Thymus (tissue), 14 donors: ENCODE measurements at places on chromosomes 12 and 14. TPM values are rescaled to one million over a fixed set of nuclear protein-coding genes. Genes with fewer than 3 reads are reported as not detected.

GRCh38 chr14:24379907-24380730 is 12.1 kb downstream of the NFATC4 start:
- no peaks in the 10 kb centered on the region for H3K4me1 ChIP-seq
- no peak for DNase-seq
- H3K27ac ChIP-seq, result no peak overlapping the region
- no peaks in the 10 kb centered on the region for H3K27me3 ChIP-seq
- no peak overlapping the region for H3K4me3 ChIP-seq
- no peaks in the 10 kb centered on the region for H3K36me3 ChIP-seq

The TAS2R30 gene
- total RNA-seq, result 1.7 TPM

DNA sequence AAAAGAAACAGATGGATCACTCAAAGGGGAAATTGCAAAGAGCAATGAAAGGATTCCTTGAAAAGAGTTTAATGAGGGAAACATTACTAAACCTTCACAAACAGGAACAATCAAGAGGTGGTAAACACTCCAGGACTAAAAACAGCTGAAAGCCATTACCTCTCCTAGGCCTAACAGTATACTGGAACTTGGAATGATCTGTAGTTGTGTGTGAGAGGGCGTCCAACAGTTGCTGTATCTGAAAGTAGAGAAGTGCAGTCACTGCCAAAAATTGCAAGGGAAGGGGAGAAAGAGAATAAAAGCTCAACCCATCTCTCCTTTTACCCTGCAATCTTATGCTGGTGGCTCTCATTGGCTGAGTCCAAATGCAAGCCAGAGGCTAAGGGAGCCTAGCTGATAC is 17.0 kb upstream of the MIS18BP1 start:
- no peaks in the 10 kb centered on the region for H3K36me3 ChIP-seq
- DNase-seq, result no peak
- H3K27ac ChIP-seq, result no peak overlapping the region
- no peaks in the 10 kb centered on the region for H3K4me1 ChIP-seq
- no peak overlapping the region for H3K4me3 ChIP-seq

DNA sequence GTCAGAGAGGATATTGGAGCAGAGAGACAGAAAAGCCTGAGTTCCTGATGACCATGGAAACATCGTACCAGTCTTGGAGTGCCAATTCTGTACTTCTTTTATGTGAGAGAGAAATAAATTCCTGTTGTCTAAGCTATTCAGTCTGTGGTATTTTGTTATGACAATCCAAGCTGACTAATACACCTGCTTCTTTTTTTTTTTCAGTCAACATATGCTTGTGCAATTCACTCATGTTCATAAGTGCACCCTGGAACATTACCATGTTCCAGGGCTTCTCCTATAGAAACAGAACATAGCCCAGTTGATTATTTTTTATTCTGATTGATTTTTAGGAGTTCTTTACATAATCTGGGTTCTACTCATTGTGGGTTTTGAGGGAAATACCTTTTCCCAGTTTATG is 1.7 kb upstream of the CHPT1 start:
- no peak overlapping the region for H3K27ac ChIP-seq
- no peaks in the 10 kb centered on the region for H3K27me3 ChIP-seq

DNA sequence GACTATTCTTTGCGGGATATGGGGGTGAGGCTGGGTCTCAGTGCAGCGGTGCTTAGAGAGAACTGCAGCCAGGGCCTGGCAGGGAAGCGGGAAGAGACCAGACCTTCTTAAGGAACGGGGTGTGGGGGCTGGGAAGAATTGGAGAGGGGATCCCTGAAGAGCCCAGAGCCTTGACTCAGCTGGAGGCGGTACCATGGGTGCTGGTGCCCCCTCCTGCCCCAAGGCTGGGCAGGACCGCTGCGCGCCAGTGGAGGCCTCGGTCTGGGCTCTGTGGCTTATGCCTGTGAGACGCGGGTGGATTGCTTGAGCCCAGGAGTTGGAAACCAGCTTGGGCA is 1.3 kb upstream of the RNU7-1 start:
- H3K4me3 ChIP-seq, result no peak overlapping the region
- H3K4me1 ChIP-seq, result peaks cover 32% of the 10 kb centered on the region
- peaks cover 13% of the 10 kb centered on the region for H3K36me3 ChIP-seq
- no peak for DNase-seq

The ANO4 gene
- 0.28 TPM for total RNA-seq

DNA sequence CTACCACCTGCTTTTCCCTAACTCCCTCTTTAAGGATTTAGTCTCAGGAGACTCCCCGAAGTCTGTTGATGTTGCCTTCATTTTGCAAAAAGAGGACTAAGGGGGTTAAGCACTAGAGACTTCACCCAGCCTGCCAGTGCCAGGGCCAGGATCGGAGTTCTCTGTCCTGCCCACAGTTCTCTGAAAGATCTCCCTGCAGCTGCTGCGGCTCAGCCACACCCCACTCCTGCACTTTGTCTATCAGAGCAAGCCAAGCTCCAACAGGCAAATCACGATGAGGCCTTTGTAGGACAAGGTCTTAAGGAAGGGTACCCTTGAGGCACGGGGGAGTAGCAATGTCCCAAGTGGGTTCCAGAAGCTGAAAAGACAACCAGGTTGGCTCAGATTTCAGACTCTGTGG is 148.8 kb upstream of the EGLN3 start:
- H3K36me3 ChIP-seq, result no peaks in the 10 kb centered on the region
- H3K27me3 ChIP-seq, result no peaks in the 10 kb centered on the region
- no peak overlapping the region for H3K4me3 ChIP-seq
- peaks cover 4% of the 10 kb centered on the region for H3K4me1 ChIP-seq
- no peak for DNase-seq

GRCh38 chr12:132603240-132604150 is 6.9 kb downstream of the LRCOL1 start:
- peak overlapping the region; percentile 15 for H3K4me3 ChIP-seq
- H3K36me3 ChIP-seq, result no peaks in the 10 kb centered on the region
- peaks cover 91% of the 10 kb centered on the region for H3K27me3 ChIP-seq
- DNase-seq, result no peak

- peaks cover 13% of the 10 kb centered on the region for H3K27me3 ChIP-seq
- H3K4me3 ChIP-seq, result no peak overlapping the region
- H3K36me3 ChIP-seq, result no peaks in the 10 kb centered on the region
- H3K4me1 ChIP-seq, result no peaks in the 10 kb centered on the region
These were observed 17.4 kb downstream of the FAM181A start for GRCh38 chr14:93944348-93945069.

DNA sequence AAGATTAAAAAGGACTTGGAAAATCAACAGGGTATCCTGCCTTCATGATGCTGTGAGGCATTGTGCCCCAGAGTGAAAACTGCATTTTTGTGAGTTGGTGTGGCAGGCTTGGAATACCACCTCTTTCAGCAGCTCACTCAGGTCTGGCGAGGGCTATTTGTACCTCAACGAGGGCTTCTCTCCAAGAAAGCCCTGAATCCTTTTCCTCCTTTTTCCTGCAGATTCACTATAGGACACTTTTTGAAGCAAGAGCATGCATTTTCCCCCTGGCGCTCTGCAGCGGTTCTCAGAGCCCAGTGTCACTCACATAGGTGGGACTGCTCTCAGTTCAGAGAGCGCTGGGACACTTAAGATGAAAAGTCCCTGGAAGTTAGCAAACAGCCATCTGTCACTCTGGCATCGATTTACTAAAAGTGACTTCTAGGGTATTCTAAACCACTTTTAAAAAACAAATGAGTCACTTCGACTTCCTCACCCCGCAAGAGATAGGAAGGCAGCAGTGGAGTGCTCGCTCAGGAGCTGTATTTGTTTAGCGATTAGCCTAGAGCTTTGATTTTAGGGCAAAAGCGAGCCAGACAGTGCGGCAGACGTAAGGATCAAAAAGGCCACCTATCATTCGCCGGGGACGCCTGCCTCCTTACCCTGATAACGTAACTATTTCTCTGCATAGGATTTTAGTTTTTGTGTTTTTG is 782 bp upstream of the LGR5 start:
- no peaks in the 10 kb centered on the region for H3K36me3 ChIP-seq
- no peak overlapping the region for H3K27ac ChIP-seq
- no peak overlapping the region for H3K4me3 ChIP-seq
- no peak for DNase-seq
- no peaks in the 10 kb centered on the region for H3K4me1 ChIP-seq
- peaks cover 43% of the 10 kb centered on the region for H3K27me3 ChIP-seq

DNA sequence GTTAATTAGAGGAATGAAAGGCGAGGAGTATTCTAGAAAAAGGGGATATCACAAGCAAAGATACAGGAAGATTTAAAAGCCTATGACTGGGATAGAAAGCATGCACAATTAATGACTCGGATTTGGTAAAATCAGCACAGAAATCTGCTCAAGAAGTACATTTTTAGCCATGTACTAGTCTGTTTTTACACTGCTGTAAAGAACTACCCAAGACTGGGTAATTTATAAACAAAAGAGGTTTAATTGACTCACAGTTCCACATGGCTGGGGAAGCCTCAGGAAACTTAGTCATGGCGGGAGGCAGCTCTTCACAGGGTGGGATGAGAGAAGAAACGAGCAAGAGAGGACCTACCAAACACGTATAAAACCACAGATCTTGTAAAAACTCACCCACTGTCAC is 716.3 kb upstream of the MDGA2 start:
- H3K36me3 ChIP-seq, result no peaks in the 10 kb centered on the region
- H3K27me3 ChIP-seq, result no peaks in the 10 kb centered on the region
- no peaks in the 10 kb centered on the region for H3K4me1 ChIP-seq
- DNase-seq, result no peak
- no peak overlapping the region for H3K4me3 ChIP-seq
- no peak overlapping the region for H3K27ac ChIP-seq

DNA sequence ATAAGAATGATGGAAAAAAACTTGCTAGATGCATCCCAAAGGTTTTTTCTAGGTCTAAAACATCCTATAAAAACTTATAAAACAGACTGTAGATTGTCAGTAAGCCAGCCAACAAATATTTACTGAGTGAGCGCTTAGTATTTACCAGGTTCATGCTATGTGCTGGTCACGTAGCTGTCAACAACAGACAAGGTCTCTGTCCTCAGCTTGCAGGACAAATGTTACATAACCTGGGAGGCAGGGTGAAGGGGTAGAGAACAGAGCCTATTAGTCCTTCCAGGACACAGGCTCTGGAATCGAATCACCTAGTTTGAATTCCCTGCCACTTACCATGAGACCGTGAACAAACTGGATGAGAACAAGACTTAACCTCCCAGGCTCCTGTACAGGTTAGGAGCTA is 6.4 kb downstream of the NFYB start:
- peaks cover 4% of the 10 kb centered on the region for H3K4me1 ChIP-seq
- DNase-seq, result no peak
- no peaks in the 10 kb centered on the region for H3K27me3 ChIP-seq
- peaks cover 21% of the 10 kb centered on the region for H3K36me3 ChIP-seq

The PTPRR gene
- total RNA-seq, result 0.38 TPM

- no peaks in the 10 kb centered on the region for H3K27me3 ChIP-seq
- H3K27ac ChIP-seq, result no peak overlapping the region
- H3K4me1 ChIP-seq, result no peaks in the 10 kb centered on the region
- no peak for DNase-seq
- H3K36me3 ChIP-seq, result no peaks in the 10 kb centered on the region
These were observed 18.6 kb upstream of the KLRB1 start for GRCh38 chr12:9626291-9626690.

DNA sequence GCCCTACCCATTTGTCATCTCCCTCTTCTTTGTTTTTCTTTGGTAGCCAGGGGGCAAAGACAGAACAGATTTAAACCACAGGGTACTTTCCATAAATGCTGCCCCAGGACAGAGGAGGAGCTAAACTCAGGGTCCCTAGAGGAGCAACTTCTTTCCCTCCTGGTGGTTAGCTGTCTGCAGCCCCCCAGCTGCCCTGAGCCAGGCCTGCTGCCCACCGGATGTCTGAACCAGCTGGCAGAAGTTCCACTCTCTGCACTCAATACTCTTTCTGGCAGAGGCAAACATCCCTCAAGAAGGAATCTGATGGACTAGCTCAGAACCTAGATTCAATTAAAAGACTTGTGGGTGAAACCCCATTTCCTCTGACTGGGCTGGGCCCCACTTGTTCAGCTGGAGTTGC is 10.7 kb downstream of the VDR start:
- peaks cover 8% of the 10 kb centered on the region for H3K27me3 ChIP-seq
- no peak for DNase-seq
- no peak overlapping the region for H3K4me3 ChIP-seq
- H3K27ac ChIP-seq, result no peak overlapping the region

GRCh38 chr12:46571608-46572007 is 199.0 kb upstream of the SLC38A2 start:
- H3K4me3 ChIP-seq, result no peak overlapping the region
- H3K4me1 ChIP-seq, result no peaks in the 10 kb centered on the region
- no peak overlapping the region for H3K27ac ChIP-seq
- H3K36me3 ChIP-seq, result no peaks in the 10 kb centered on the region
- H3K27me3 ChIP-seq, result no peaks in the 10 kb centered on the region

DNA sequence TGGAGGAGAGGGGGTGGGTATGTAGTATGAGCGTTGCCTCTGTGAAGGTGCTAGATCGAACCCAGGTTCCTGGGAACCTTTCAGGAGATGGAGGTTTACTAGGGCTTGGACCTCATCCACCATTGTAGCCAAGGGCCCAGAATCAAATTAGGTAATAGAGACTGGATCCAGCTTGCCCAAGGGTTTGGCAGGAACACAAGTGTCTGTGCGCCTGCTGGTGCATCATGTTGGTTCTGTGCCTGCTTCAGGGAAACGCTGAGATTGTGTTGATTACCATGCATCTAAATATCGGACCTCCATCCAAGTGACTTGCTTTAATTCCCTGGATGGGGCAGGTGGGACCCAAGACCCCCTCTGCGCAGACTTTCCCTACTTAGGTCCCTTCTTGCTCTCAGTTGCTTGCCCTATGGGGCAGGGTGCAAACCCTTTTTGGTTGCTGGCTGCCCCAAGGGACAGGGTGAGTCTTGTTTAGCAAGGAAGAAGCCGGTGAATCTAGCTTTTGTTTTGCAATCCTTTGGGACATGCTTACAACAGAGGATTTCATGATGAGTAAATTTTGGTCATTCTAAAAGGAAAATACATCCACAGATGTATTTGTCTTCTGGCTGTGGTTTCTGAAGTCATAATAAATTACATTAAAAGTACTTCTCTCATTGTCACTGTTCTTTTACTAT is 189.8 kb upstream of the PRICKLE1 start:
- H3K27ac ChIP-seq, result no peak overlapping the region
- no peaks in the 10 kb centered on the region for H3K36me3 ChIP-seq
- no peaks in the 10 kb centered on the region for H3K4me1 ChIP-seq
- DNase-seq, result no peak
- H3K4me3 ChIP-seq, result no peak overlapping the region
